ENCODE measurements at places on chromosomes 2 and 18.

DNA sequence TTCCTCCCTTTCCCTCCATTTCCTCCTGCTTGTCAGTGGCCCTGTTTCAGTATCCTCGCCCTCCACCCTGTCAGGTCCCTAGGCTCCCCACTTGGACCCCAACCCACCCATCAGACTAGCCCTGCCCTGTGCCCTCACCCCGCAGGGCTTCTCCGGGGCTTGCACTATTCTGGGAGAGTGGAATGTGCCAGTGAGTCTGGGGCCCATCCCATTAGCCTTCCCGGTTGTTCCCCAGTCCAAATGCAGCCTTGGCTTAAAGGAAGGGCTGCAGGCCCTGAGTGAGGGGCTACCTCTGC, 45.5 kb downstream of the MYO7B start:
- DNase-seq: no peak

DNA sequence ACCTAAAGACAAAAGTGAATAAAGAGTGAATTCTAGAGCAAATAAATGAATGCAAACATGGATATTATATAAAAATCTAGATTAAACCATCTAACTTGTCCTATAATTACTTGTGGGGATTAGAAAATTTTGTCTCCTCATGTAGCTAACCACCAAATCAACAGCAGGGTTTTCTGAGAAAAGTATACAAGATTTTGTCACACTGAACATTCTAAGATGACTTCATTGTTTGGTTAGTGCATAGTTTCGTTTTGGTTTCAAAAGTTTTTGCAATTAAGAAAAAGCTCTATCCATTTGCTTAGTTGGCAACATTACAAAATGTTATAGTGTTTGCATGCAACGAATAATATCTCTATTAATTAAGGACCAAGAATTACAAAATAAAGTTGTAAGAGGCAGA, 125.0 kb downstream of the LRP2 start:
- no peak for DNase-seq

- DNase-seq: no peak
Measured at GRCh38 chr2:173056705-173057364, 18.8 kb upstream of the MAP3K20 start.

- DNase-seq: no peak
Measured at GRCh38 chr2:161703863-161704262, 79.6 kb downstream of the SLC4A10 start.

GRCh38 chr2:195330513-195330956, 326.5 kb upstream of the SLC39A10 start:
- DNase-seq: no peak

DNA sequence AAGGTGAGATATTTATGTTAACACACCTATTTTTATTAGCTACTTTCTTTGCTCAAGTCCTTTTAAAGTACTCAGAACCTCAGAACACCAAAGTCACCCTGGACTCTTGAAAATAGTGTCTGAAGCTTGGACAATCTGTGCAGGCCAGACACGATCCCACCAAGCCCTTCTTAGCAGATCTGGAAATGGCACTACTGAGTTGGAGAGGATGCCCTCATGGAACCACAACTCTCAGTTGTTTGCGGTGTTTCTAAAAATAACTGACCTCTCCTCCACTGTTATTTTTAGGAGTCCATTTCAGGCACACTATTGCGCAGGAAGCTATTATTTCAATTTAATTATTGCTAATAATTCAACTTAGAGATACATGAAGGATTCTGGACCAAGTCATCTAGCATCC, 103.5 kb upstream of the ITGB6 start:
- DNase-seq: no peak

- DNase-seq: no peak
Measured at GRCh38 chr2:222280795-222281194, 18.0 kb downstream of the PAX3 start.

DNA sequence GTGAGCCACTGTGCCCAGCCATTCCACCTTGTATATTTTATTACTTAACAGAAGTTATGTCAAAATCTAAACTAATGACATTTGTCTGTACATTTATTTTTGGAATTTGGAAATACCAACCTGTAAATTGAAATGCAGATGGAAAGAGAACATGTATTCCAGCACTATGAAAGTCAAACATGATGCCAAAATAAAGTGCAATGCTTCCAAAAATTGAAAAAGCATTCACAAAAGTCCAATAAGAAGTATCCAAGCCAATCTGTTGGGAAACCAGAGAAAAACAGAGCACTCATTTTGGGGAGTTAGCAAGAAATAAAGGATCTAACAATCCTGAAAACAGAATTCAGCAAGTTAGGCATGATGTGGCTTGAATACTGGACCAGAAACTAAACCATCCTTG, 30.3 kb upstream of the NARS1 start:
- DNase-seq: no peak

GRCh38 chr2:196591621-196592022, 47.9 kb upstream of the CCDC150 start:
- DNase-seq: no peak

- no peak for DNase-seq
Measured at GRCh38 chr2:148306027-148306426, 285.1 kb downstream of the MBD5 start.

- no peak for DNase-seq
Measured at GRCh38 chr2:178522950-178523595, 42.8 kb downstream of the PLEKHA3 start.

- no peak for DNase-seq
Measured at GRCh38 chr18:11290786-11291185, 141.4 kb upstream of the PIEZO2 start.

- no peak for DNase-seq
Measured at GRCh38 chr2:212489719-212490346, 48.8 kb downstream of the ERBB4 start.

GRCh38 chr18:49028091-49028490, 77.3 kb upstream of the SMAD7 start:
- DNase-seq: no peak

GRCh38 chr2:100976645-100977391, 25.3 kb upstream of the RPL31 start:
- DNase-seq: no peak
